HepG2 (cell line): ENCODE measurements at places on chromosomes 2 and 18. TPM values are rescaled to one million over a fixed set of nuclear protein-coding genes. Genes with fewer than 3 reads are reported as not detected.

DNA sequence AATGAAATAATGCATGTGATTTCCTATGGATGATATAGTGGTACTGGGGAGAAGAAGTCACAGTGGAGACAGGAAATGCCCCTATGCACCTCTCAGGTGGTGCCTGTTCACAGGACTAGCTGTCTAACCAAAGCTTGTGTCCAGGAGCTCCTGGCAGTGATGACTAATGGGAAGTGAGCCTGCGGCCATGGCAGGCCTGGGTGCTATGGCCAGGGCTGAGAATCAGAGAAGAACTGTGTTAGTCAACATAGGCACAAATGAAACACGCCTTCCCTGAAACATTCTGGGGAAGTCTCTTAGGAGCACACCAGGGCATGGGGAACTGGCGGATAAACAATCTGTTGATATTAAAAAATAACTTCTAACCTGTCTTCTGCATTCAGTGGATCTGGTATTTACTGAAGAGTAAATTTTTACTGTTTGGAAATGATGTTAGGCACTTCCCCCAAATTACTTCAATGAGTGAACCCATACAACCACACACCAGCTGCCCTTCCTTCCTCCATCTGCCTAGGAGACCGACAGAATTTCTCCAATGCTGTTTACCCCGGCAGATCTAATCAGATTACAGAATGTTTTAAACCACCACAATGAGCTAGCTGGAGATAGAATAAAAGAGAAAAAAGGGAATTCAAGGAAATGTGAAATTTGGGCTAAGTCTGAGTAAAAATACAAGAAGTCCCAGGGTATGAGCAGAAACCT, 67.4 kb downstream of the MEP1B start:
- no peak for DNase-seq

DNA sequence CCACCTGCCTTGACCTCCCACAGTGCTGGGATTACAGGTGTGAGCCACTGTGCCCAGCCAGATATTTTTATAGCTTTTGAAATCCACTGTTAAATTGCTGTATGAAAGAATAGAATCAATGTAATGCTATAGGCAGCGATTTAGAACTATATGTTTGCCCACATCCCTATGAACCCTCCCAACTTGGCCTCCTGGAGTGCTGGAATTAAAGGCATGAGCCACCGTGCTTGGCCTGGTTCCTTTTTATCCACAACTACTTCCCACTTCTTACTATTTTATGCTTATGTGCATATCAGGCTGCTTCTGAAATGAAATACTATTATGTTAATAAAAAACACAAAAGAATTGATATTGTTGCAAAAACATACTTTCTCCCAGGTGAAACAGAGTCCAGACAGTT, 11.6 kb upstream of the PTPN2 start:
- no peak for DNase-seq

DNA sequence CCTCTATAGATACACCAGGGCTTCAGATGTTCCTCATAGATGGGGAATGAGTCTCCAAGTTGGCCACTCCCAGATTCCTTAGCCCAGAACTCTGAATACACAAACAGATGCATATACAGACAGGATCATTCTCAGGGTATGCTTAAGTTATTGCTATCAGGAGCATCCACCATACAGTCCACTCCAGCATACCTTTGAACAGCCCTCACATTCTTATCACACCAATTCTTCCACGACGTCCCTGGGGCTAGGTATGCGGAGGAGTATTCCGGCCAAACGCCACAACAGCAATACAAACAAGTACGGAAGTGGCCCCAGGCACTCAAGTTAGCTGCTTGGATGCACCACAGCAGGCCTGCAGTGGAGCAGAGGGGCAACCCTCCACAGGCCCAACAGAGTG, 312.5 kb upstream of the CHAC2 start:
- DNase-seq, result no peak

MROH2A gene
- 0.04 TPM in 1 of 2 replicates, not detected in the other for total RNA-seq

DNA sequence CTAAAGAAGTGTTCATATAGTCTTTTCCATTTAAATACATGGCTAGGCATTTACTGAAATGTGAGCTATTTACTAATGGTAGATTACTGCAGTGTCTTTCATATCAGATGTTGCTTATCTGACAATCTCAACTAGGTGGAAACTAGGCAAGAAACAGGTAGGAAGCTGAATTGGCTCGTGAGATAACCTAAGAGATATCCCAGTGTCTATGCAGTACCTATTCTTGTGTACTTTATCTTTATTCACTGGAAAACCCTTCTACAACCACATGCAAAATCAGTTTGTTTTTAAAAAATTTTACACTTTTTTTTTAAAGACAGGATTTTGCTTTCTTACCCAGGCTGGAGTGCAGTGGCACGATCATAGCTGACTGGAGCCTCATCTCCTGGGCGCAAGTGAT, 63.8 kb downstream of the PLCL1 start:
- DNase-seq, result no peak

DNA sequence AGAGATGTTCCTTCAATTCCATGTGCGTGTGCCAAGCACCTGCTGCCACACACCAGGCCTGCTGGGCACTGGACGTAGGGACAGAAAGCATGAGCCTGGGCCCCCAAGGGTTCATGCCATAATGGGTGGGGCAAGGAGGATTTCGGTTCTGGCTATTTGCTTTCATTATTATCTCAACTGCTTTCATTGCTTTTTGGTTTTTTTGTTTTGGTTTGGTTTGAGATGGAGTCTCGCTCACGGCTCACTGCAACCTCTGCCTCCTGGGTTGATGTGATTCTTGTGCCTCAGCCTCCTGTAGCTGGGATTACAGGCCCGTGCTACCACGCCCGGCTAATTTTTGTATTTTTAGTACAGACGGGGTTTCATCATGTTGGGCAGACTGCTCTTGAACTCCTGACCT, 57.2 kb downstream of the SF3B1 start:
- DNase-seq, result no peak

GRCh38 chr2:102522162-102522561, 49.1 kb downstream of the SLC9A4 start:
- no peak for DNase-seq

CYBRD1 gene
- 0.34 and 0.42 TPM in 2 replicates for total RNA-seq

DNA sequence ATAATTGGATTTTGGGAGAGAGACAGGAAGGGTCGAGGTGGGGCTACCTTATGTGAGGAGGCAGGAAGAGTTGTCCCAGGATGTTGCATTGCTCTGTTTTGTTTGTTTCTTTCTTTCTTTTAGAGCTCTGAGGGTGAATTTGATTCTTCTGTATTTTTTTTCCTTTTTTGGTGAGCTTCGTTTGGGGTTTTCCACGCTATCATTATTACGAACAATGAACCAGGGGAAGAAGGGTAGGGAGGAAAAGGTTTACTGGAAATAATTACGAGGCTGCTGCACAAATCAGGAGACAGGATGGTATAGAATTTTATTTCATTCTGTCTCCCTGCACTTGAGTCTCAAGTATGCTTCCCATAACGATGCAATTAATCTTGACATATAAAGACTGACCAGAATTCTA, 51.4 kb upstream of the ZNF516 start:
- DNase-seq, result no peak

CNDP1 gene
- not detected in 2 replicates for total RNA-seq

DNA sequence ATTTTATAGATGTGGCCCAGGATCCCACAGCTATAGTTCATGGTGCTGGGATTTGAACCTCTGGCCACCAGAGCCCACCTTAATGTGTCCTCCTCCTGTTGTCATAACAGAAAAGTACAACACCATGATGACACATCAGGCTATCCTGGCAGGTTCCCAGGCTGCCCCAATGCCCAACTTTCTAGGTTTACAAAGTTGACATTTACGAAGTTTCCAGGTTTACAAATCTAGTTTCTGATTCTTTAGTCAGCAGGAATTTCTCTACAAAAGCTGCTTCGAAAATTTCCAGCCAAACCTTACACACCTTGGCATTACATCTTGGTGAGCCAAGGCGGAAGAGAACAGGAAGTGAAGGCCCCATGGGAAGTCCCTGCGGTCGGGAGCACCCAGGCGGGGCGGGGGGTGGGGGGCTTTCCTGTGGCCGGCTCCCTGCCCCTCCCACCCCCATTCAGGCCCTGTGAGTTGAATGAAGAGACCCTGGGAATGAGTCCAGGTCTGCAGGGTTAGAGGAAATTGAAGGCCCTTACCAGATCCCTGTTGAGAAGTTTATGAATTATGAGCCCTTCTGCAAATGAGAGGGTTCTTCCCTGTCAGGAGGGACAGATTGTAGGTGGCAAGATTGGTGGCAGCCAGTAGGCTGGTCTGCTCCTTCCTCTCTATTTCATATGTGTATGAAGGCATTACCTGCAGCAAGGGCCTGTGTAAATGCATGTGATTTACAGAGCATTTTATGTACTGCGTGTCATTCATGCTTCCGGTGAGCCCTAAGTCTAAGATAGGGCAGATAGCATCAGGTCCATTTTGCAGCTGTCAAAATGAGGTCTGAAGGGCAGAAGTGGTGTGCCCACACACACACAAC, 11.1 kb upstream of the IL1RN start:
- no peak for DNase-seq
